ENCODE measurements at places on chromosomes 2 and 18. TPM values are rescaled to one million over a fixed set of nuclear protein-coding genes. Genes with fewer than 3 reads are reported as not detected.

DNA sequence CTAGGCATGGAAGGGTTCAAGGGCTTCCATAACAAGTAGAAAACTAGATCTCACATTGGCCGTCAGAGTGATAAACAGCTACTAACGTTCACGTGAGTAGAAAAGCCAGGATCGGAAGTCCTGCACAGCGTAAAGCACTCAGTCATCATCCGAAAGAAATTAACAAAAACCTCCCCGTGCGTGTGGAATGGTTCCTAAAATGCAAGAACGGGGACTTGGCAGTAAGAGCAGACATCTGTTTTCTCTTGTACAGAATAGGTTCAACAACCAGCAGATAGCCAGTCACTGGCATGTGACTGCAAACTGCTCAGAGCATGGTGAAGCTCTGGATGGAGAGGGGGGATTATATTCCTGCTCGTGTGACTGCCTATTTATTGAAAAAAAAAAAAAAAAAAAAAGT, 106.9 kb upstream of the ITGB6 start:
- peaks cover 29% of the 10 kb centered on the region for H3K36me3 ChIP-seq
- H3K27ac ChIP-seq, result no peak overlapping the region
- no peaks in the 10 kb centered on the region for H3K27me3 ChIP-seq
- no peak for DNase-seq
- H3K4me3 ChIP-seq, result no peak overlapping the region
- H3K4me1 ChIP-seq, result no peaks in the 10 kb centered on the region

- no peaks in the 10 kb centered on the region for H3K4me1 ChIP-seq
- peak; percentile 4 for DNase-seq
- no peaks in the 10 kb centered on the region for H3K27me3 ChIP-seq
- no peak overlapping the region for H3K27ac ChIP-seq
- no peak overlapping the region for H3K4me3 ChIP-seq
- peaks cover 1% of the 10 kb centered on the region for H3K36me3 ChIP-seq
Measured at GRCh38 chr2:177489719-177490301, 97.2 kb downstream of the AGPS start.

- H3K27me3 ChIP-seq, result peaks cover 4% of the 10 kb centered on the region
- no peaks in the 10 kb centered on the region for H3K36me3 ChIP-seq
- H3K27ac ChIP-seq, result no peak overlapping the region
- H3K4me1 ChIP-seq, result no peaks in the 10 kb centered on the region
- no peak overlapping the region for H3K4me3 ChIP-seq
Measured at GRCh38 chr2:100339823-100340222, 17.5 kb upstream of the LONRF2 start.

The HOXD3 gene
- not detected for polyA plus RNA-seq

DNA sequence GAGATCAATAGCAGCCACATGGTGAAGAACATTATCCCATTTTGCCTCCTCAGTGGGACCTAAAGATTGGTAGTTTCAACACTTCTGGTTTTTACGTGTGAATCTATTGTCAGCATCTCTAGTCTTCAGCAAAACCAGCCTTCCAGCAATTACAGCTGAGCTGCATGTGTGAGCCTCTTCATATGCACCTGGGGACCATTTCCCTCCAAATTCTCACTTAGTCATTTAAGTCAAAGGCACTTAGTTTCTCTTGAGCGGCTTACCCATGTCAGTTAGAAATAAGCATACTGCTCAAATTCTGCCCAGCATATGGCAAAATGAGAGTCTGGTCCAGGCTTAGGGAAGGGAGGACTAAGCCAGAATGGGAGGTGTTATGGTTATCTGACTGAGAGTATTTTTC, 99.7 kb upstream of the NXPH2 start:
- H3K27ac ChIP-seq, result no peak overlapping the region
- no peaks in the 10 kb centered on the region for H3K4me1 ChIP-seq
- no peaks in the 10 kb centered on the region for H3K36me3 ChIP-seq

DNA sequence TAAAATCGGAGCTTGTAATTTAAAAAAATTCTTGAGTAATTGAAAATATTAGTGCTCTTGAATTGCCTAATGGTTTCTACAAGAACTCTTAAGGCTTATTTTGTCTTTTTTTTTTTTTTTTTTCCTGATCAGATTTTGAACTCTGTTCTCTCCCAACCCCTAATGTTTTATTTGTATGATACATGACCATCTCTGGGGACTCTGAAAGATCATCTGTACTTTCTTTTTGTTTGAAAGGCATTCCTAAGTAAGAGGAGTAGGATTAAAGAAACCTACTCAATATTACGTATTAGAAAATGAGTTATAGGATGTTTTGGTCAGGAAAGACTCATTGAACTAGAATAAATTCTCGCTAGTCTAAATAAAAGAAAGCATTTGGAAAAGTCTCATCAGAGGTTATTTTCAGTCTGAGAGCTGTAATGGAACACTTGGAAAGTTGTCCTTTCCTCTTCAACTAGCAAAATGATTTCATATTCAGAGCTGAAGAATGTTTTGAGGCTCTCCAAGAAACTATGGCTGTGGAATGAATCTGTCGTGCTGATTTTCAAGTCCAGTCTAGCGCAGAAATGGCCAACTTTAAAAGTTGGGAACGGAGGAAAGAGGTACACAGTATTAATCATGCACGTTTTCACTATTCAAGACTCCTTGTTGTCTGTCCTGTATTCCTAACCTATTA, 182.7 kb downstream of the PRPF40A start:
- DNase-seq, result no peak
- no peaks in the 10 kb centered on the region for H3K36me3 ChIP-seq
- H3K4me1 ChIP-seq, result no peaks in the 10 kb centered on the region
- H3K27ac ChIP-seq, result no peak overlapping the region
- H3K4me3 ChIP-seq, result no peak overlapping the region

The UGT1A9 gene
- polyA plus RNA-seq, result not detected

DNA sequence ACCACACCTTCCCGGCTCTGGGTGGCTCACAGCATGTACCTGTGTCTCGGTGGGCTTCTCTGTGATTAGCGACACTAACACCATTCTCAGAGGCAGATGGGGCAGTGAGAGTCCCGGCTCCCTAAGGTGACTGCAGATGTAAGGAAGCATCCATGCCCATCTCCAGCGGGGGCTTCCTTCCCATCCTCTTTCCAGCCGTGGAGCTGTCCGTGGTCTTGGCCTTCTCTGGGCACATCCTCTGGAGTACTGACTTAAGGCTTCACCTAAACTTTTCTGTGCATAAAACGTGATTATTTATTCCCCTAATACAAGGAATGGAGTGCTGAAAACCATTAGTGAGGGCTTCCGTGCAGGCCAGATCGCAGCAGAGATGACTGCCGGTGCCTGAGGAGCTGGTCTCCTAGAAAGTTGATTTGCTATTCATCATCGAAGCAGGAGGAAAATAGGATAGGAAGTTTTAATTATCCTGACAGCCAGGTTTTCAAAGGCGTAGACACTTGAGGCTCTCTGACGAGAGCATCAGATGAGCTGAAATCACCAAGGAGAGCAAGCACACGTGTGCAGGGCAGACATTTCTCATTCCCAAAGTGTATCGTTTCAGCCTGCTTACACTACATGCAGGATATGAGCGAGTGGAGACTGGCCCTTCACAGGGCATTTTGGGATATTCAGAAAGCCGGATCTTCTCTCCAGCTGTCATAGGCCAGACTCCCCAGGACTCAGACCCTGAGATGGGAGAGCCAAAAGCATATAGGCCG, 186.1 kb upstream of the SALL3 start:
- H3K36me3 ChIP-seq, result no peaks in the 10 kb centered on the region
- H3K27ac ChIP-seq, result no peak overlapping the region
- no peaks in the 10 kb centered on the region for H3K27me3 ChIP-seq
- H3K4me1 ChIP-seq, result no peaks in the 10 kb centered on the region

DNA sequence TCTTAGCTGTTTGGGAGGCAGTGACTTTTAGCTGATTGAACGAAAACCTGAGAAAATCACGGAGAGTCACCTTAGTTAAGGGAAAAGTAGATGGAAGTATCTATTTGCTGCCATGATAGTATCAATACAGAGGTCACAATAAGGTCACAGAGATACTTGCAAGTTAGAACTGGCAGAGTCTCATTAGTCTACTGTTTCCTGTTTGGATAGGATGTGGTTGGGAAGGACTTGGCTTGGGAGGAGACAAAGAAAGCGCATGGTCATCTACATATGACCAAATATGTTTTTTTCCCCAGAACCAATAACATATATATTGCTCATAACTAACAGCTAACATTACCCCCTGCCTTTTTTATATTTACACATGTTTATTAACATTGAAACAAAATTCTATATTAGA, 78.4 kb upstream of the AQP4 start:
- DNase-seq, result no peak
- no peaks in the 10 kb centered on the region for H3K27me3 ChIP-seq
- no peaks in the 10 kb centered on the region for H3K4me1 ChIP-seq
- no peaks in the 10 kb centered on the region for H3K36me3 ChIP-seq
- H3K4me3 ChIP-seq, result no peak overlapping the region

- no peak overlapping the region for H3K4me3 ChIP-seq
- no peak overlapping the region for H3K27ac ChIP-seq
- peaks cover 2% of the 10 kb centered on the region for H3K36me3 ChIP-seq
- DNase-seq, result no peak
- no peaks in the 10 kb centered on the region for H3K27me3 ChIP-seq
Measured at GRCh38 chr2:144452989-144453336, 67.0 kb downstream of the ZEB2 start.

- H3K36me3 ChIP-seq, result peaks cover 3% of the 10 kb centered on the region
- H3K4me3 ChIP-seq, result no peak overlapping the region
- H3K27ac ChIP-seq, result no peak overlapping the region
- peak; percentile 5 for DNase-seq
- H3K27me3 ChIP-seq, result no peaks in the 10 kb centered on the region
Measured at GRCh38 chr18:47826157-47827074, 104.0 kb downstream of the SMAD2 start.

DNA sequence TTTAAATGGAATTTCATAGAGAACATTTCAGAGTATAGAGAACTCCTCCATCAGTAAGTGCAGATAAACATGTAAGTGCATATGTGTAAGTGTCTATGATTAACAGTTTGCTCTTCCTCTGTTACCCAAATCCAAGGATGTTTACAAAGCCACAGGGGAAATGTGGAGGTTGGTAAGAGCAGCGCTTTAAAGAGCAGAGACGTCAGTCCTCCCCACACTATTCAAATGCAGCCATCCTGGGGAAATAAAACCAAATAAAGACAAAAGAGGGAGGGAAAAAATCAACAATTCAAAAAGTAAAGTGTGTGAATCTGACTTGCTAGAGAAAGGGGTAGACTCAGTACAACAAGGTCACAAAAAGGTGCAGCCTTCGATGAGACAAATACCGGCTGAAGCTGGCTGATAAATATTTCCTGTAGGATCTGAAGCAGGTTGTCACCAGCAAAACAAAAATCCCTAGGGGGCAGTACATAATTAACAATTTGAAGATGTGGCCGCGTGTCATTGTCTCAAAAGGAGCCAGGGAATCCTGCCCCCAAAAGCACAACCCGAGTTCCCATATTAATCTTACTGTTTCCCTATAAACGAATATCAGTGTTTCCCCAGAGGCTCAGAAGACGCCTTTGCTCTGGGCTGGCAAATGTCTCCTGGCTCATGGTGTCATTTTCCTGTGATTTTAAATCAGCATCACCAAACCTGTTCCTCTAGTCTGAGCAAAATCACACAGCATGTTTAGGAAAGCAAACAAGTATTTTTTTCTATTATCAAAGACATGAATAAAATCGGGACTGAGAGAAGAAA, 216.5 kb downstream of the CDCA7 start:
- DNase-seq, result peak; percentile 13
- H3K4me1 ChIP-seq, result peaks cover 4% of the 10 kb centered on the region
- no peak overlapping the region for H3K27ac ChIP-seq
- no peaks in the 10 kb centered on the region for H3K27me3 ChIP-seq

The GPR39 gene
- not detected for polyA plus RNA-seq

DNA sequence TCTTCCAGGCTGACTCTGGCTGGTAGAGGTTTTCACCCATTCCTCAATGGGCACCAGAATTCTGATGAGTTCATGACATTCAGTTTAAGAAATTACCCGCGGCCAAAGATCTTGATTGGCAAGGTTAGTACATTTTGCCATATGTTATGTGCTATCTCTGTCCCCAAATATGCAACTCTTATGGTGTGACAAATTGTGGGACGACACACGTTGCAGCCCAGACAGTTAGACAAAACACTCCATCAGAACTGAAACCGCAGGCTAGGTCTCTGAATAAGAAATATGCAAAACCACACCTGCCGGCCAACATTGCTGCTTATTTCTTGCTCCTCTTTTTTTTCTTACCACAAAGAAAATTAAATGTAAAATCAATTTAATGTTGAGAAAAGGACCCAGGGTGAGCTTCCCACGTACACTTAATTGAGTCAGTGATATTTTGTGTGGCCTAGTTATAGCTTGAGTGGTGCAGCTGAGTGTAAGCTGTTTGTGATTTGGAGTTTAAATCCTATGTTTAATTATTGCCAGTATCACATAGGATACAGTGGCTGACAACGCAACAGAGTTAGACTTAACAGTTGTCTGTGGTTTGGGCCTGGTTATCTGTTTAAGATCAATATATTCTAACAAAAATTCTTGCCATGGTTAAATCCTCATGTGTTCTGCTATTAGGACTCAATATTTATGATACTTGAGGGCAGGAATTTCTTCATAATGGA, 35.7 kb upstream of the LTBP1 start:
- H3K36me3 ChIP-seq, result no peaks in the 10 kb centered on the region
- peaks cover 5% of the 10 kb centered on the region for H3K4me1 ChIP-seq
- DNase-seq, result no peak
- H3K27me3 ChIP-seq, result no peaks in the 10 kb centered on the region
- H3K4me3 ChIP-seq, result no peak overlapping the region

The PSMA8 gene
- 0.39 TPM for polyA plus RNA-seq

DNA sequence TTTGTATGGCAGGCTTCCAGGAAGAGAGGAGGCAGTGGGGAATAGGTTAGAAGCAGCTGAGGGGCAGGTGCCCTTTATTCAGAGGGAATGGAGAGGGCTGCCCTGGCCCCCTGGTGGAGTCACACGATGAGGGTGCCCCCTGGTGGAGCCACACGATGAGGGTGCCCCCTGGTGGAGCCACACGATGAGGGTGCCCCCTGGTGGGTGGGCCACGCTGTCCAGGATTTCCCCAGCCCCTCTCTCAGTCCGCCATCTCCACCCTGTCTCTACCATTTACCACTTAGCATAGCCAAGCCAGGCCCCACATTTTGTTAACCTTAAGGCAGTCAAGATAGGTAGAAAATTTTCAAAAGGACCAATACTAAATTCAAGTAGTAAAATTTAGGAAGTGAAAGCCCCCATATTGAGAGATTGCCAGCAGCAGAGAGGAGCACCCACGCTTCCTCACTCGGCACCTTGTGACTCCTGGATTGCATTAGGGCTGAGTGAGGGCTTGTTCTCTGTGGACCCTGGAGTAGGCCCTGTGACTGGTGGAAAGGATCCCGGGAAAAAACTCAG, 10.4 kb upstream of the FAM228A start:
- H3K27ac ChIP-seq, result no peak overlapping the region
- H3K27me3 ChIP-seq, result no peaks in the 10 kb centered on the region
- DNase-seq, result peak; percentile 60
- no peak overlapping the region for H3K4me3 ChIP-seq
- H3K4me1 ChIP-seq, result peaks cover 11% of the 10 kb centered on the region

The CLEC4F gene
- polyA plus RNA-seq, result not detected

- H3K36me3 ChIP-seq, result no peaks in the 10 kb centered on the region
- H3K4me3 ChIP-seq, result no peak overlapping the region
- no peak for DNase-seq
- no peaks in the 10 kb centered on the region for H3K4me1 ChIP-seq
- no peak overlapping the region for H3K27ac ChIP-seq
Measured at GRCh38 chr2:235725841-235726240, 232.0 kb downstream of the AGAP1 start.

The LONRF2 gene
- polyA plus RNA-seq, result not detected
